ENCODE measurements at places on chromosomes 3 and 15.

- DNase-seq: peak; percentile 55
These were observed 780 bp downstream of the TIPARP start for GRCh38 chr3:156674911-156675829.

DNA sequence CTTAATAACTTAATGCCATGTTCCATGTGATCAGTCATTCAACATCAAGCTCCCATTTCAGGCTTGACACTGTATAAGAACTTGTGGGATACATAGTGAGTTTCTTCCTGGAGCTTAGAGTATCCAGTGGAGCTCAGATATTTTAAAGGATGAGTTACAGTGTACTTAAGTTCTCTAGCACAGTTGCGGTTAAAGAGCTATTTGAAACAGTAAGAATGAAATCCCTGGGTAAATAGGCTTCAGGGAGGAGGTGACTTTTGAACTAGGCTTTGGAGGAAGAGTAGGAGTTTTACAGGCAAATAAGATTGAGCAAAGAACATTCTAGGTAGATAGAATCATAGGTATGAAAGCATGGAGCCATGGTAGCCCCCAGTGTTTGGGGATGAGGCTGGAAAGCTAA is 3.8 kb downstream of the ZNF592 start:
- DNase-seq: no peak

GRCh38 chr15:64013179-64014062 is 32.9 kb downstream of the DAPK2 start:
- DNase-seq: no peak

GRCh38 chr3:49248840-49249227 is 28.2 kb downstream of the C3orf62 start:
- no peak for DNase-seq

DNA sequence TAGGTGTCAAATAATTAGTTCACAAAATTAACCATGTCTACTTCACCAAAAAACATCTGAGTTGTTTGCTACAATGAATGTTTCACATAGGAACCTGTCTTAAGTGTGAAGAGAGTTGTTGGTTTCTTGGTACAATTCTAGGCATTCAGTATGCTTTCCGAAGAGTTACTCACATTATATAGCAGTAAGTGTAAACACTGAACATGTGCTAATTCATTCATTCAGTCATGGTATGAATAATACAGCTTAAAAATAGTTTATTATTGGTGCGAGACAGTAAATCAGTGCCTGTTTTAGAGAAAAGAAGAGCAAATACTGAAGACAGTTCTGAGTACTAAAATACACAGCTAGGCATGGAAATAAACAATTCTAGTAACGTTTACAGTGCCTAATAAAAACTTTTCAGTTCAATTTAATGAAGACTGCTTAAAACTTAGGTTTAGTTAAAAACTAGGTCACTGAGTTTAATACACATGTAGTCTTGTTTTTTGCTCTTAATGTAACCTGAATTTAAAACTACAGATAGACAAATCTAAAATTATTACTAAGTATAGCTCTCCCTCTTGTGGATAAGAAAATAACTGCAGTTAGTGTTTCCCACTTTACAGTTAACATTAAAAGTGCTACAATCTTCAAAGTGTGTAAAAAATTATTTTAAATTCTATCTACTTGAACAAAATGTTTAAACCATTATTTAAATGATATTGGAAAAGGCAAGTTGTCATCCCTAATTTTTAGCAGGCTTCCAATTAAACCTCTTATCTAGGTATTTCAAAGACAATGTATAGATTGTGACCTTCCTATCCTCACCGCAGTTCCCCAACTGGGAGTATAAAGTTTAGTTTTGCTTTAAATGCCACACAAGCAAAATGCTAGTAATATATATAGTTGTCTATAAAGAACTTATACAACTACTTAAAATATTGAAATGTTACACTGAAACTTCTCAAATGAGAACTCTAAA is 20.1 kb upstream of the ZCWPW2 start:
- DNase-seq: peak; percentile 38

GRCh38 chr15:87792250-87793040 is 464.1 kb downstream of the NTRK3 start:
- DNase-seq: no peak

DNA sequence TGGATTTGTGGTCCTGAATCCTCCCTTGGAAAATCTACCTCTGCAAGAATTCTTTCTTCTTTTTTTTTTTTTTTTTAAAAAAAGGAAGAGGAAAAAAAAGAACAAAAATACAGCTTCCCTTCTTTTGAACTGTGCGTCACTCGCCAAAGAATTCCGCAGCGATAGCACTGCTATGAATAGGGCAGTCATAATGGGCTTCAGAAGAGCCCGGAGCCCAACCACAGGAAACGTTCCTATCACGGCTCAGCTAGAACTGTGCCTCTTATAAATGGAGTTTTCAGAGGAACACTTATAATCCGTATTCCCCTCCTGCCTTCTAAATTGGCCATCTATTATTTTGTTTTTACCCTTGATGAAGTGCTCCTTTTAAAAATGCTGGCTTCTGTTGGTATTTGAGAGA is 227.7 kb downstream of the ADAMTS17 start:
- DNase-seq: peak; percentile 95

GRCh38 chr15:68271854-68272471 is 5.6 kb upstream of the FEM1B start:
- peak; percentile 79 for DNase-seq

GRCh38 chr3:192577811-192578210 is 149.5 kb downstream of the FGF12 start:
- DNase-seq: no peak

- peak; percentile 79 for DNase-seq
These were observed 24.4 kb downstream of the NR2F2 start for GRCh38 chr15:96354731-96355567.

GRCh38 chr3:170056710-170057454 is 19.1 kb downstream of the GPR160 start:
- DNase-seq: no peak

DNA sequence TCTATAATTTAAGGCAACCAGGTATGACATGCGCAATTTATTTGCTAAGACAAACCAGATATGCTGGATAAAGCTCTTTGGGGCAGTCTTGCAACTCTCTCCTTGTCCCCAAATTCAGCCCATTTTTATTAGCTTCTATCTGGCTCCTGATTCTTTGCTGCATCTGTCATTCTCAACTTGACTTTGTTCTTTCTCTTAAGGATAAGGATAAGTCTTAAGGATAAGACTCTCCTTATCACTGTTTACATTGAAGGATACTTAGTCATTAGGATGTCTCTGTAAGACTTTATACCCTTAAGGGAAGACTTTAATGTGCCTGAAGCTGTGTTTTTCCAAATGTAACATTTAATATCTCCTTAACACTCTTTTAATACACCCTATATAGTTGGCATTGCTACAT is 49.2 kb downstream of the ALCAM start:
- no peak for DNase-seq

- DNase-seq: no peak
These were observed 11.6 kb downstream of the TKT start for GRCh38 chr3:53244271-53244670.

GRCh38 chr3:157079676-157080369 is 80.1 kb downstream of the CCNL1 start:
- DNase-seq: no peak

- DNase-seq: no peak
These were observed 31.4 kb upstream of the POU1F1 start for GRCh38 chr3:87307805-87308204.

DNA sequence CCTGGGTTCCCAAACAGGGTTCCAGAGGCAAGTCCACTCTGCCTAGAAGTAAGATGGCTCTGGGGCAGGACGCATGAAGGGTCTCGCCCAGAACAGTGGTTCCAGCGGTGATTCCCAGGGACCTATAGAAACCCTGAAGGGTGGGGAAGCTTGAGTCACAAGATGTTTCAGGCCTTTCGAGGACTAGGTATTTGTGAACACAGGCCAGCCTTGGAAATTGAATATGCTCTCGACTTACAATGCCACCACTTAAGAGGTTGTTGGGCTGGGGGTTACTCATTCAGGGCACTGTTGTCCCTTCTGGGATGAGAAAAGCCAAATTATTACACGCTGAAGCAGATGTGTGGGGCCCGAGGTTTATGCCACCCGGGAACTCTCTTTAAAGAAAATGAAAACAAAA is 152.0 kb downstream of the TJP1 start:
- DNase-seq: no peak

DNA sequence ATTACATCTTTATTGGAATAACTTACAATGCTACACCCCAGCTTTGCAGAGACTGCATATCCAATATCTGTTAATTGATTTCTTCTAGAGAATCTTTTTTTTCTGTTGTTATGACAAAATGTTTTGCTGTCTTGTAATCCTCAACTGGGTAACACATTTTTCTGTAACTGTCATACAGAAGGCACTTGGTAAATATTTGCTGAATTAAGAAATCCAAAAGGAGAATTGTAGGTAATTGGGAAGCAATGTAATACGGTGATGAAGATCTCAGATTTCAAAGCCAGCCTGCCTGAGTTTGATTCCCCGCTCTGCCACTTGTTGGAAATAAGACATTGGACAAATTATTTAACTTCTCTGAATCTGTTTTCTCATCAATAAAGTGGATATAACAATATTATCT is 169.1 kb downstream of the WDR72 start:
- DNase-seq: no peak

- DNase-seq: no peak
These were observed 34.7 kb upstream of the BDH1 start for GRCh38 chr3:197590313-197590962.

DNA sequence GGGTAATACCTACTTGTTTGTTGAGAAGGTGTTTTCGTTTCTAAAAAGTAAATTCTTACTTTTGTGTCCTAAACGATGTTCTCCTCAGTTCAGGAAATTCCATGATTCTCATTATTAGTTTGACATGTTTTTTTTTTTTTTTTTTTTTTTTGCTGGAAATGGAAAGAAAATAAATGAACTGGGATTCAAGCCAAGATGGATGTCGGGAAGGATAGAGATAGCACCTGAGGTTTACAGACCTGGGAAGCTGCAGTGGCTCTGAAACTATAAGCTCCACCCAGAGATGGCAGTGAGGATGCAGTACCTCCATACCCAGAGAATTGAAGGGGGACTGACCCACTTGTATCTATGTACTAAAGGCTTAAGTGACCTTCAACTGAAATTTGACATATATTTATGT is 334.6 kb upstream of the TGFBR2 start:
- DNase-seq: no peak

- DNase-seq: no peak
These were observed 13.8 kb upstream of the PSMD6 start for GRCh38 chr3:64037084-64037483.

DNA sequence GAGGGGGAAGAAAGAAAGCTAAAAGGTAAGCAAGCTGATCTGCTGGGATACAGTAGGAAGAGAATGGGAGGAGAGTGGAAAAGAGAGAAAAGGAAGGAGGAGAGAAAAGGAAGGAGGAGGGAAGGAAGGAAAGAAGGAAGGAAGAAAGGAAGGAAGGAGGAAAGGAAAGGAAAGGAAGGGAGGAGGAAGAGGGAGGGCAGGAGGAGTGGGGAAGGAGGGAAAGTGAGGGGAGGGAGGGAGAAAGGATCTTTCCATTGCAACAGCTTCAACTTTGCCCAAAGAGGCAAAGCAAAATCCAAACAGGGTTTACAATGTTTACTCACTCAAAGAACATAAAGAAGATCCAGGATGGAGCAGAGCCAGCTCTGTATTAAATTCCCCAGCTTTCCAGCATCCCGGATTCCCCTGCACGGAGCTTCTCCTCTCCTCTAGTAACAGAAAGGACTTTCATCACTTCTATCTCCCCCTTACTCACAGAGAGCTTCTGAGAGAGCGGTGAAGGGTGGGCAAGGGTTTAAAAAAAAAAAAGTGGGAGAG is 494.2 kb upstream of the PROK2 start:
- DNase-seq: no peak

- DNase-seq: no peak
These were observed 554.5 kb downstream of the ZIC1 start for GRCh38 chr3:147963711-147964110.

DNA sequence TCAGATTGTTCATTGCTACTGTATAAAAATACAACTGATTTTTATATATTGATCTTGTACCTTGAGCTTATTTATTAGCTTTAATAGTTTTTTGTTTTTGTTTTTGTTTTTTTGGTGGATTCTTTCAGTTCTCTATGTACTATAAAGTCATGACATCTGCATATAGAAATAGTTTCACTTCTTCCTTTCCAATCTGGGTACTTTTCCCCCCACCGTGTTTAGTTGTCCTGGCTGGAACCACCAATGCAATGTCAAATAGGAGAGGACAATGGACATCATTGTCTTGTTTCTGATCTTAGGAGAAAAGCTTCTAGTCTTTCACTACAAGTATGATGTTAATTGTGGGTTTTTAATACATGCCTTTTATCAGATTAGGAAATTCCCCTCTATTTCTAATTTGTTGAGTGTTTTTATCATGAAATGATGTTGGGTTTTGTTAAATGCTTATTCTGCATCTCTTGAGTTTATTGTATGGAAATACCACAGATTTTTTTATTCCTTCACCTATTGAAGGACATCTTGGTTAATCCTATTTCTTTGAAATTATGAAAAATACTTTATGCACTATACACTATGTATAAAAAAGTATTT is 2.8 kb upstream of the XCR1 start:
- no peak for DNase-seq

DNA sequence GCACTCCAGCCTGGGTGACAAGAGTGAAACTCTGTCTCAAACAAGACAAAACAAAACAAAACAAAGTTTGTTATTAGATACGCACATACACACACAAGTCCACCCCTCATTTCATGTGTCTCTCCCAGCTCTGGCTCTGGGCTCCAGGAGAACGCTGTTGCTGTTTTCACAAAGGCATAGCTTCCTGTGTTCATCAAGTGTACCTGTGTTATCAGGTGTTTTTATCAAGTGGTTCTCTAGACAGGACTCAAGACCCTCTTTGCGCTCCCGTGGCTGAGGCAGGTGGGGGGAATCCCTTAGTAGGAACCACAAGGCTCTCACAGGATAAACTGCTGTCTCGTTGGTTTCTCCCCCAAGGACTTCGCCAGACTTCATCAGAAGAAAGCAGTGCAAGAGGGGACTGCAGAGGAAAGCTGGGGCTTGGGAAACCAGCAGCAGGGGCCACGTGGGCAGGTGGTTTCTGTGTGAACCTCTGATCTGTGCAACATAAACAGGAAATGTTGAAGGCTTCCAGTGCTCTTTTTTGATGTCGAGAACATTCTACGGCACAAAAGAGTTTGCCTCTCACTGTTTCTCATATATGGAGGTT is 6.9 kb upstream of the PPP1R2 start:
- DNase-seq: no peak

- DNase-seq: no peak
These were observed 115.6 kb upstream of the AGTR1 start for GRCh38 chr3:148582126-148582525.

All from astrocyte of the spinal cord (primary cell).